ENCODE measurements at places on chromosomes 12 and 14.

GRCh38 chr12:47707905-47708543, 2.2 kb upstream of the RPAP3 start:
- DNase-seq: no peak

DNA sequence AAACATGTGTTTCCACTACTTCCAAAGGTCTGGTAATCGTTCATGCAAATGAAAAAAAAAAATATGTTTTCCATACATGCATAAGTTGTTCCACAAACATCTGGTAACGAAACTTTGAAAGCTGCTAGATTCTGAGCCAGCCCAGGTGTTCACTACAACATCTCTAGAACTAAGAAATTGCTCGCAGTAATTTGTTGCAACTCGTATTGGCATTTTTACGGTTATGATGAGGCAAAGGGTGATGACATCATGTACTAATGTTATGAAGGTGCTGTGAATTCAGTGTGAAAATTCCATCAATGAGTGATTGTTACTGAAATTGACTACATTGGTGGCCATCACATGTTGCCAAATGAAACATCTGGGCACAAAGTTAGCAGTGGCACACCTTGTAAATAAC, 31.9 kb upstream of the CCDC91 start:
- no peak for DNase-seq

DNA sequence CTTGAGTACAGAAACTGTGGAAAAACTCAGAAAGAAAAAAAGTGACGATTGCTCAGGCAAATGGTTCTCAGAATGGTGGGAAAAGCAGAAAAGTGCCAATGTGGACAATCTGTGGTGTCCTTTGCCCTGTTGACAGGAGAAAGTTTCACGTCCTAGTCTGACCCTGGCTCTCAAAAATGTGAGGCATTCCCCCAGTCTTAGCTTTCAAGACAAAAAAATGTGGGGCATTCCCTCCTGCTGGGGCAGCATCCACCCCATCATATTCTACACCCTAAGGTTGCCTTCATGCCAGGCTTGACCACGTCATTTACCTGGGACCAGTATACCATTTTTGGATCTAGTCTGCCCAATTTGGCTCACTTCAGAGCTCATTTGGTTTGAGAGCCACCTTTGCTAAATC, 20.7 kb upstream of the ANAPC7 start:
- no peak for DNase-seq

- DNase-seq: no peak
Observed at GRCh38 chr12:51496895-51497294, 72.3 kb downstream of the SLC4A8 start.

DNA sequence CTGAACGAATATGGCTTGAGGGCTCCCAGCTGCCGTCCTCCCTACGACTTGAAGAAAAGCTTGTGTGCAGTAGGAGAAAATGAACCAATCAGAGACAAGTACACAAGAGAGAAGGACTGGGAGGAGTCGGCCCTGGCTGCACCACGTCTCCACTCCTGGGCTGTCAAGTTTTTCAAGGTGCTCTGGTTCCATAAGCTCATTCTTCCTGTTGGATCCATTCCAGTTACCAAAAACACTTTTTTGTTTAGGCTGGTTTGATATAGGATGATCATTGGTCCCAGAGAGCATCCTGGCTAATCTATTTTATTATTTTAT, 2.8 kb upstream of the A2ML1 start:
- no peak for DNase-seq

DNA sequence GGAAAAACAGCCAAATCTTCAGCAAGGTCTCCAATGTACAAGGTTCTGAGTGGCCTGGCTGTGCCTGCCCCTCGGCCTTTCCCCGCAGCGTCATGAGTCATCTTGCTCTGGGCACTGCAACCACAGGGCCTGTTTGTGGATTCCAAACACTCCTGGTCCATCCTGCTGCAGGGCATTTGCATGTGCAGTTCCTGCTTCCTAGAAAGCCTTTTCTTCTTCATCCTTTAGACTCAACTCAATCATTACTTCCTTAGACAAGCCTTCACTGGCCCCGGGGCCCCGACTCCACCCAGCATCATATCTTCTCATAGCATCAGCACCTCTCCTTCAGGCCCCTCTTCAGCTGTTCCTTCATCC, 101.8 kb upstream of the EGLN3 start:
- no peak for DNase-seq

DNA sequence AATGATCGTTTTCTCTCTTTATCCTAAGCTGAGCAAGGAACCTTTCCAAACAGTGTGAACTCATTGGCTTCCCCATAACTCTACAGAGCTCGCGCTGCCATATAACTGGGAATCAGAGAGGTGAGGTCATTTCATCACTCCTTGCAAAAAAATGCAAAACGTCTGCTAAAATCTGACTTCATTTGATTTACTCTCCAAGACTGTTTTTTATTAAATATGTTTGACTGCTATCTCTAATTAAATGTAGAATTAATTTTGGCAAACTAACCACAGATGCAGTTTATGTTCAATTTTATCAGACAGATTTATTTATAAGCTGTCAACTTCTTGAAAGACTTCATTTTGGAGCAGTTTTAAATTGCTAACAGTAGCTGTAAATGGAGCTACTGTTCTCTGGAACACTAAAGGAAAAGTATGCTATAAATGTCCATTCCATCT, 131.6 kb upstream of the SOX5 start:
- DNase-seq: no peak

DNA sequence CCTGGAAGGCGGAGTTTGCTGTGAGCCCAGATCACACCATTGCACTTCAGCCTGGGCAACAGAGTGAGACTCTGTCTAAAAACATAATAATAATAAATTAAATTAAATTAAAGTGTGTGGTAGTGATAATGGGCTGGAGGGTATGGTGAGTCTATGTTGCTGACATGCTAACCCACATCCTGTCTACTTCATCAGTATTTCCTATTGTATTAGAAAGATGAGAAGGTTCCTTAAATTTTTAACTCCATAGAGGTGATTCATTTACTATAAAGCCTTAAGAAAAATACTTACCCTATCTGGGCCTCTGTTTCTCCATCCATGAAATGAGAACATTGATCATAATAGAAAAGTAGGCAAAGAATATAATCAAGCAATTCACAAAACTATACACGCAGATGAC, 280.5 kb downstream of the FBXL14 start:
- no peak for DNase-seq

DNA sequence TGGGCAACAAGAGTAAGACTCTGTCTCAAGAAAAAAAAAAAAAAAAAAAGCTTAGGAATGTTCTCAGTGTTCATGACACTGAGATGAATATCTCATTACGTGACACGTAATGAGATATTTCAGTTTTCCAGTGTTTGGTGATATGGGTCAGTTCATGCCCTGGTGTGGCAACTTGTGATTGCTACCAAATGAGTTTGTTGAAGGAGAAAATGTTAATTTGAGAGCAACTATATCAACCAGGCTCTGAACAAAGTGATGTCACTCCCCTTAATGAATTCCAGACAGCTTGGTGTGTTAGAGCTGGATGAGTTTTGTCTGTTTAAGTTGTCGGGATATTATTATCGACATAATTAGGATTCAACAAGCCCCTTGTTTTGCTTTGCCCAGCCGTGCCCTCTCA, 211.7 kb downstream of the DPF3 start:
- no peak for DNase-seq
